ENCODE measurements at places on chromosomes 2 and 18.

GRCh38 chr18:9574473-9575115 is 39.8 kb downstream of the PPP4R1 start:
- DNase-seq = no peak

GRCh38 chr2:196233021-196233804 is 61.8 kb upstream of the STK17B start:
- DNase-seq = no peak

GRCh38 chr18:74082742-74083556 is 64.7 kb downstream of the FBXO15 start:
- no peak for DNase-seq

- no peak for DNase-seq
Measured at GRCh38 chr2:147609301-147609700, 235.5 kb upstream of the ACVR2A start.

DNA sequence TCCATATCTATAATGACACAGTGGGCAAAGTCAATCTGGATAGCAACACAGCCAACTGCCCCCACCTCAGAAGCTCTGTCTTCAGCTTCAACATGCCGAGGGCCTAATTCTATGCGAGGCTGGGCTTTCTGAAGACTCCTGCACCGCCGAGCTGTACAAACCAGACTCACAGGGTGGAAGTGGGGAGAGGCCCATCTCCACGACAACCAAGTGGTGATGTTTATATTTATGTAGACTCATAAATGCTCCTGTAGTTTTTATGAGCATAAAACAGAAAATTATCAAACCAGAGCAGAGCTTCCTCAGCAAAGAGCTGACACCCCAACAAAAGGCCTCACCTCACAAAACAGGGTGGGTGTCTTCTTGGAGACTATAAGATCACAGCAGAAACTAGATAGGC is 77.0 kb upstream of the LGALSL start:
- DNase-seq = no peak
